ENCODE measurements at places on chromosomes 2 and 18.

DNA sequence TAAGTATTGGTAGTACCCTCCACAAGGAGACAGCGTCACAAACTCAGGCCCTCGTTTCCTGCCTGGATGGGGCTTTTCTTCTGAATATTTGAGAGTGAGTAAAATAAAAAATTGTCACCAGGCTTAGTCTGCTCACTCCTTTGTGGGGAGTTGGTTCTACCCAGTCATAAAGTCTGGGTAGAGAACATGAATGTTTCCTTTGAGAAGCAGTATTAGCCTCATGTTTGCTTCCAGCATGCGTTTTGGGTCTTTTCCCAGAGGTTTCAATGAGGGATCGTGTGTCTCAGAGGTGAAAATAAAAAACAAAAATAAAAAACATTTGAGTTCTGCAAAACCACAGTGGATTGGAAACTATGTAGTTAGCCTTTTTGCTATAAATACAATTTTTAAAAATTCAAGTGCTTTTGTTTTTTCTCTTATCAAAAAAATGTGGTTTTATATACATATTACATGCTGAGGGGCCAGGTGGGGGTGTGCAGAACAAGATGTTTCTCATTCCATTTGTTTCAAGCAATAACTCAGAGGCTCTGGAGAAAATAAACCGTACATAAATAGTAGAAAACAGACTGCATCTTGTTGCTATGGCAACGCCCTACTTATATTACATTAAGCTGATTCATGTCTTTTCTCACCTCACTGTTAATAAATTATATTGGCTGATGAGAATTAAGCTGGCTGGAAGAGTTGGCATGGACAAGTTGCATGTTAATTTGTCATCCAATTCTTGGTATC lies 225.4 kb upstream of the FBXO11 start:
- DNase-seq = no peak

DNA sequence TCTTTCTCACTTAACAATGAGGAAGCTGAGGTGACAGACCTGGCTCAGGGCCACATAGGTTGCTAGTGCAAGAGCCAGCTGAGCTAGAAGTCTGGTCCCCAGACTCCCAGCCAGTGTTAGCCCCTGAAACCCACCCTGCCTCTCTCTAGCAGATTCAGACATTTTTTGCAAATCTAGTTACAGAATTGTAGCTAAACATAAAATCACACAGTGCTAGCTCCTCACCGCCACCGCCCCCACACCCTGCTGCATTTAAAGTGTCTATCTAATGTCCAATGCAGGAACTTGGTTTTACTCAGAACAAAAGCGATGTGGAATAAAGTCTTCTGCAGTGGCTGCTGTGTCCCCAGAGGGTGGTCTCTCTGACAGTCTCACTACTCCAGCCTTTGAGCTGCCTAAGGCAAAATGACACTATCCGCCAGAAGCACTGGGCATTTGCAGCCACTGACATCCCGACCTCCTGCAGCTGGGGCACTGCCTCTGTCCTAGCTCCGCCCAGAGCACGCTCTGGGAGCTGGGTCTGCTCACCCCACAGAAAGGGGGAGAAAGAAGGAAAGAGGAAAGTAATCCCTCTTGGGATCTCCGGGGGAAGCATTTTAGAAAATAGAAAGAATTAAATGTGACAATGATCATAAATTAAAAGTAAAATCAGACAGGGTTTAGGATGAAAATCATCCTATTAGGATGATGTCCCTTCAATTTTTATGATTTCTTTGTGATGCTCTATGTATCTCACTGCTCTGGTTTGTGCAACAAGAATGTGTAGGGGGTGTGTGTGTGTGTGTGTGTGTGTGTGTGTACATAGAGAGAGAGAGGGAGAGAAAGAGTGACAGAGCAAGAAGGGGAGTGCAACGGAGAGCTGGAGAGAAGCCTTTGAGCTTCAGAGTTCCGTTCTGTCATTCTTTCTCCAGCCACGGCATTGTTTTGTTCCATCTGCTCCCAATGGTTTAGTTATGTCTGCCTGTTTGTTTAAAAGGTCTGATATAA lies 50.5 kb upstream of the ST8SIA3 start:
- no peak for DNase-seq

DNA sequence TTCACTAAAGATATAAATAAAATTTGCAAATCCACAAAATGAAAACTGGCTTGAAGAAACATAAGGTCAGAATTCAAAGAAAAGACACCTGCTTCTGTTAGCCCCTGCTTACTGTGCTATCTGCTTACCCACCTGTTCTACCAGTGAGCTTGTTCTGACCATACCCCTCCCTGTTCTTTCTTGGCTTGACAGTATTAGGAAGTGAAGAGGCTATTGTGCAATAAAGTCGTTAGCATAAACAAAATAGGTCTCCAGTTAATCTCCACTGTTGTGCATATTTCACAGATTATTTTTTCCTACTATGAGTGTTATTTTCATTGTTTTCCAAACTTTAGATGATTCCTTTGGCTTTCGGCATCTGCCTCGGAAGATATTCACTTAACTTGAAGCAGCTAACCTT lies 322.1 kb downstream of the CCDC85A start:
- no peak for DNase-seq

DNA sequence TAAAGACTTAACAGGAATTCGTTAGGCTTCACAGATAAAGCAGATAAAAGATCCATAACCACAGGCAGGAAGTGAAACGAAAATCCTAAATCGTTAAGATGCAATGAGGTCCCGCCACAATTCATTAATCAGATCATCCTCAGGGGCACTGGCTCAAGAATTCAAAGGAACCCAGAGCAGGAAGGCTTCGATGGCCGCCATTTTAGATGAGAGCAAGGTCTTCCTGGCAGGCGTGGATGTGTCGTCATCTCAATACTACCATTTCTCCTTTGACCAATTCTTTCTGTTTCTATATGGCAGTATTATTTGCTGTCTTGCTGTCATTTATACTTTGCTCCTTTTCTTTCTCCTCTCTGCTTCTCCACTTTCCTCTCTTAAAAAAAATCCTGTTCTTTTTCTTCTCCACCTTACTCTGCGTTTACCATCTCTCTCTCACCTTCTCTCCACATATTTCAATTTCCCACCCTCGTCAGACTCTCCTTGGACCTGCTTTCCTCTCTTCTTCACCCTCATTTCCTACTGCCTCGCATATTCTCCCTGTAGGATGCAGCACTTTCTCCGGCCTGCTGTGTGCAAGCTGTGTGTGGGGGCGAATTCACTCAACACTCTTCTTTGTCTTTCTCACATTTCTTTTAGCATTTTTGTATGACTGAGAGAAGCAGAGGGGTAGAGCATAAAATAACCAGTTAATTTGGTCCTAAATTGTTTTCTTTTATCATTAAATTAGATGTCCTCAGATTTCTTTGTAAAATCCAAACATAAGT lies 35.1 kb upstream of the LHCGR start:
- DNase-seq = no peak

- no peak for DNase-seq
Measured at GRCh38 chr2:113692698-113693428, 63.6 kb downstream of the SLC35F5 start.

DNA sequence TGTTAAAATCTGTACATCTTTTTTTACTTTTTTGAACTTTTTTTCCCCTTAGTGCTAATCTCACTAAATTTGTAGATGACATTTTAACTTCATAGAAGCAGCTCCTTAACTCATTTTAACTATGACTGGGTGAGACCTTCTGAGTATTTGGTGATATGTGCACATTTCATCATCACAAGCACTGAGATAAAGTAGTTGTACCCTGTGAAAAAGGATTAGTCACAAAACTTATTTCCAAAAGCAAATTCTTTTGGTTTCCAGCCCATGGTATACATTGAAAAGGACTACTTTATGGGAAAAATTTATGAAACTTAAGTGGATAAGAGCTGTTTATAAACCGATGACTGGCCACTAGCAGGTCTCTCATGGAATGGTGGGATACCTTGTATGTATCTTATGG lies 581.5 kb downstream of the PLCL1 start:
- DNase-seq = no peak

GRCh38 chr2:231926761-231927565 lies 767 bp upstream of the NPPC start:
- no peak for DNase-seq

- no peak for DNase-seq
Measured at GRCh38 chr2:236688157-236688556, 118.5 kb downstream of the ACKR3 start.
